ENCODE measurements at places on chromosomes 3 and 15.

- no peak for DNase-seq
These were observed 232.4 kb downstream of the RBMS3 start for GRCh38 chr3:29513236-29513635.

DNA sequence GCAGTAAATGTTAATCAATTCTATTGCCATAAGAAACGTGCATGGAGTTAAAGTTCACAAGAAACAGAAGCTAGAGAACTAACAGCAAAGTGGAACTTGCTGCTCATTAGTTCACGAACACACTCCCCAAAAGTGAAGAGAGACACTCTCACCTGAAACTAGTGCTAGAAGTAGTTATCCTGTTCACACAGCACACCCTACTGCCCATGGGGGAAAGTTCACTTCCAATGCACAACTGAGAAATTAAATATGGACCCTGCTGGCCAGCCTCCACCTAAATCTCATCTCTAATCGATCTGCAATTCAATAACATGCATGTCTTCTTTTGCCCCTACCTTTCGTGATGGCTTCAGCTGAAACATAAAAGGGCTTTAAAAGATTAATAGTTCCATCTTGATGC is 39.4 kb upstream of the FRMD4B start:
- no peak for DNase-seq

DNA sequence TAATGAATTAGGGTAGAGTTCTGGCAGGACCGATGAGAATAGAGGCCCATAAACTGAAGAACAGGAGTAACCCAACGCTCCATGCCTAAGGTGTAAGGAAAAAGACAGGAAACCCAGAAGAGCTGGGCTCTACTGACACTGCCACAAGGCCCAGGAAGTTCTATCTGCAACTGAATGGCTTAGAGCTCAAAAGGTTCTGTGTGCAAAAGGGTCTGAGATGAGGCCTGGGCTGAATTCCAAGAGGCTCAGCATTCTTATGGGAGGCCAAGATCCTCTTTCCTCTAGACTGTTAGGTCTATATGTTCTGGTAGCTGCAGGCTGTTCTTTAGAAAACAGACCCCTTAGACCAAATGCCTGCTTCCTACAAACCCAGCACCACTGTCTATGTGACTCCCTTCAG is 30.5 kb upstream of the PRSS50 start:
- no peak for DNase-seq

GRCh38 chr15:76035593-76035992 is 23.4 kb upstream of the NRG4 start:
- no peak for DNase-seq

- no peak for DNase-seq
These were observed 386.6 kb upstream of the WNT5A start for GRCh38 chr3:55873523-55874254.

- DNase-seq, result peak; percentile 67
These were observed 2.0 kb upstream of the BHLHE40 start for GRCh38 chr3:4977001-4977852.

All from SIG-M5 (cell line).